ENCODE measurements at places on chromosomes 7 and 10. TPM values are rescaled to one million over a fixed set of nuclear protein-coding genes. Genes with fewer than 3 reads are reported as not detected.

DNA sequence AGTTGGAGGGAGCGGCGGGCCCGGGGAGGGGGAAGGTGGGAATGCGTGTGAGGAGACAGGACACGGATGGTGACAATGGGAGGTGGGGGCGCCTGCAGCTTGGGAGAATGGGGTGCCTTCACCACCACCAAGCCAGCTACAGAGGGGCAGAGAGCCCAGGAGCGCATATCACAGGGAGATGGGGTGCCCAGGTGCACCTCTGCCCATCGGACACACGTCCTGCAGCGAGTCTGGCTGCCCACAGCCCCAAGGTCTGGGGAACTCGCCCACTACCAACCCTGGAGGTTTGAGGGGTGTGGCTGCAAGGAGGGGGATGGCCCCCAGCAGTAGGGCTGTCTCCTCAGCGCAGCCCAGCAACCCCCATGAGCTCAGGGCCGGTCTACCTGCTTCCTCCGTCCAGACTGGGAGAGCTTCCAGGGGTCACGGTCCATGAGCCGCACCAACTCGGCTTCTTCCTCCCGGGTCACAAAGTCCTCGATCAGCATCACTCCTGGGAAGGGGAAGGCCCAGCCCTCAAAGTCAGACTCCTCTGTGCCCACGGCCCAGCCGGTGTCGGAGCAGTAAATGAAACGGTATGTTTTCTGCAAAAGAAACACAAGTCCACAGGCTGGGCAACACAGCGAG, 5.3 kb downstream of the ALKBH4 start:
- no peak overlapping the region for H3K27ac ChIP-seq
- DNase-seq: no peak
- H3K4me3 ChIP-seq: no peak overlapping the region
- peaks cover 6% of the 10 kb centered on the region for H3K4me1 ChIP-seq

GRCh38 chr10:49252313-49253034, 46.5 kb upstream of the C10orf71 start:
- no peak overlapping the region for H3K27ac ChIP-seq
- no peaks in the 10 kb centered on the region for H3K27me3 ChIP-seq
- H3K4me3 ChIP-seq: no peak overlapping the region
- no peak for DNase-seq

GRCh38 chr10:112565434-112566053, 118.5 kb downstream of the VTI1A start:
- H3K4me1 ChIP-seq: peaks cover 11% of the 10 kb centered on the region
- H3K4me3 ChIP-seq: no peak overlapping the region
- no peak for DNase-seq
- no peaks in the 10 kb centered on the region for H3K36me3 ChIP-seq
- no peaks in the 10 kb centered on the region for H3K27me3 ChIP-seq
- H3K27ac ChIP-seq: no peak overlapping the region

- H3K27me3 ChIP-seq: no peaks in the 10 kb centered on the region
- H3K4me1 ChIP-seq: no peaks in the 10 kb centered on the region
- H3K4me3 ChIP-seq: no peak overlapping the region
- no peak for DNase-seq
Measured at GRCh38 chr10:95909561-95909960, 1.8 kb downstream of the CC2D2B start.

- no peak overlapping the region for H3K4me3 ChIP-seq
- no peak for DNase-seq
- H3K4me1 ChIP-seq: no peaks in the 10 kb centered on the region
- H3K27me3 ChIP-seq: no peaks in the 10 kb centered on the region
Measured at GRCh38 chr7:107506674-107507339, 37.0 kb downstream of the GPR22 start.

- no peaks in the 10 kb centered on the region for H3K27me3 ChIP-seq
- H3K27ac ChIP-seq: no peak overlapping the region
- no peak overlapping the region for H3K4me3 ChIP-seq
Measured at GRCh38 chr7:150439967-150440366, 10.5 kb upstream of the GIMAP8 start.

DNA sequence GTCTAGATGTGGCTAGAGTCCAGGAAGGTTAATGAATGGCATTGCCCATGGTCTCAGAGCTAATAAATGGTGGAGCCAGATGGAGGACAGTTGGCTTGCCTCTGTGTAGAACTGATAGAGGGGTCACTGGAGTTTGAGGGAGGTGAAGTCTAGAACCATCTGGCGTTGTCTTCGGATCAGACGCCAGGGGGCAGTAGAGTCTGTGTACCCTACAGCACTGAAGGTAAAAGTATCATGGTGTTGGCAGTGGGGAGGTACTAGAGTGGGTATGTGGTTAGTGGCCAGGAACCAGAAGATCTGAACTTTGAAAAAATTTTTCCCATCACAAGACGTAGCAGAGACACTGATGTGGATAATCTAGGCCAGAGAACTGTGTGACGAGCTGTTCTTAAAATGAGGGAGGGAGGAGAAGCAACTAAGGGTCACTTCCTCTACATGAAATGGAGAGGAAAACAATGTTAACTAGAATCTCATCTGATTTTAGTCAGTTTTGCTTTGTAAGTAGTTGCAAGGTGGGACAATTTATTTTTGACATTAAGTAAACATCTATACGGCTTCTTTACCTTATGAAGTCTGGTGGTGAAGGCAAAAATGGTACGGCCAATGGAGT, 227.9 kb upstream of the PRSS58 start:
- no peaks in the 10 kb centered on the region for H3K4me1 ChIP-seq
- H3K27ac ChIP-seq: no peak overlapping the region
- H3K4me3 ChIP-seq: no peak overlapping the region
- no peak for DNase-seq
- H3K27me3 ChIP-seq: no peaks in the 10 kb centered on the region
- no peaks in the 10 kb centered on the region for H3K36me3 ChIP-seq

DNA sequence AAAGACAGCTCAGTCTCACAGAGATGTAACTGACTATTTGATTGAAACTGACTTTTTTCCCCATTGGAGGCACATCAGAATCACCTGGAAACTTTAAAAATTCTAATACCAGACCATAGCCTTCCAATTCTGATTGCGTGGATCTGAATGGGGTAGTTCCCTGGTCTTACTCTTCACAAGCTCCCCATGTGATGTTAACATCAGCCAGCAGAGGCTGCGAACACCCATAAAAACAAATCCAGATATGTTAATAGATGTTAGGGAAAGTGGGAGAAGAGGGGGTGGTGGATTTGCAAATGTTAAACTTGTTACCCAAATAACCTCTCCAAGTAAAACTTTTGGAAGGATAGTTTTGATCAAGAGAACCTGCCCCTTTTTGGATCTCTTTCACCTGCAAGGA, 1133.4 kb downstream of the CNTNAP2 start:
- no peaks in the 10 kb centered on the region for H3K27me3 ChIP-seq
- H3K4me3 ChIP-seq: no peak overlapping the region
- no peaks in the 10 kb centered on the region for H3K4me1 ChIP-seq
- no peaks in the 10 kb centered on the region for H3K36me3 ChIP-seq

DNA sequence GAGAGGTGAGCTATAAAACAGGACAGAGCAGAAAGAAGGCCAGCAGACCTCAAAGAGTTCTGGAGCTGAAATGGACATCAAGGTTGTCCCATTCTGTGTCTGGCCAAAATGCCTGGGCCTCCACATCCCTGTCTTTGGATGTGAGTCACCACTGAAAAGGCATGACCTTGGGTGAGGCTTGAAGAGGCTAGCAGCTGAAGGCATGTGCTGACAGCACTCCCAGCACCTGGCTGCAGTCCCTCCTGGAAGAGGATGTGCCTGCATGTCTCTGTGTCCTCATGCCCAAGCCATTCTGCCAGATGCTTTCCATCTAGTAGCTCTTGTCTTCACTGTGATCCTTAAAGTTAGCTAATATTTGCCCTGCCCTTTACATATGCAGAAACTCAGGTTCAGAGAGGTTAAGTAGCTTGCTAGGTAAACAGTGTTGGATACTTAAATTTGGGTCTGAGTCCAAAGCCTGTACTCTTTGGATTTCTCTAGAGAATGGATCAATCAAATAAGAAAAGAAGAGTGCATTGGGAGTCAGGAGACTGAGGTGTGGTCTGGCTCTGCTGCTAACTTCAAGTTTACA, 35.8 kb downstream of the HECW1 start:
- no peaks in the 10 kb centered on the region for H3K27me3 ChIP-seq
- no peak overlapping the region for H3K27ac ChIP-seq

DNA sequence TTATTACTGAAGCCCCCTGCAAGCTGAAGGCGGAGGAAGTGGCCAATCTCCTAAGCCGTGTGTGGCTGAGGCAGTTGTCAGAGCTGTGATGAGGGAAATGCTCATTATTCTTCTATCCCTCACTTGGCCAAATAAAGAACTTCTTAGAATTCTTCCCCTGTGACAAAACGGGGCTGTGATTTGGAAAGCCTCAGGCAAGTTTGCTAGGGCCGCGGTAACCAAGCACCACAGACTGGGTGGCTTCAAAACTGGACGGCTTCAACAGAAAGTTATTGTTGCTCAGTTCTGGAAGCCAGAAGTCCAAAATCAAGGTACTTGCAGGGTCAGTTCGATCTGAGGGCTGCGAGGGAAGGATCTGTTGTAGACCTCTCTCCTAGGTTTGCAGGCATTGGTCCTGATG, 72.3 kb upstream of the STEAP1B start:
- no peaks in the 10 kb centered on the region for H3K27me3 ChIP-seq
- H3K27ac ChIP-seq: no peak overlapping the region
- no peaks in the 10 kb centered on the region for H3K36me3 ChIP-seq
- no peak for DNase-seq
- no peak overlapping the region for H3K4me3 ChIP-seq
- peaks cover 33% of the 10 kb centered on the region for H3K4me1 ChIP-seq

DNA sequence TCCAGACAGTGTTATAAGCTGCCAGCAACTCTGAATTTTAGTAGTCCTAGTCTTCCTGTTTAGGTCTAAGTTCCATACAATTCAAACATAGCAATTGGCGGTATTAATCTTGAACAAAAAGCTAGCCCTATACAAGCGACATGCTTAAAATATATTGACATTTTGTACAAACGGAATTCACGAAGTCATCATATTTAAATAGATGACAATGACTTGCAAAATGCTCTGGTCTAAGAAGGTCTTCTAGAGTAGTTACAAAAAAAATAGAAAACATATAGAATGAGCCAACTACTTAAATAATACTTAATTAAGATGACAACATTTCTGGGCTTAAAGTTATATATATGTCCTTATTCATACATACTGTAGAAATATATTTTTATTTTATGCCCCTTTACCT, 446.6 kb downstream of the ANKRD7 start:
- DNase-seq: no peak
- no peaks in the 10 kb centered on the region for H3K36me3 ChIP-seq
- H3K4me1 ChIP-seq: no peaks in the 10 kb centered on the region
- no peaks in the 10 kb centered on the region for H3K27me3 ChIP-seq
- H3K27ac ChIP-seq: no peak overlapping the region

Gene CPA1
- 4.1 TPM for total RNA-seq

Gene SLC16A9
- 1.8 TPM for total RNA-seq

Gene IPMK
- total RNA-seq: 7.5 TPM

Gene GPC2
- total RNA-seq: 5.0 TPM

Gene ADIRF
- total RNA-seq: 318 TPM

Measured in thoracic aorta (tissue), 2 donors.